ENCODE measurements at places on chromosomes 7 and 10.

GRCh38 chr10:103395754-103396066 is 565 bp downstream of the ATP5MK start:
- no peaks in the 10 kb centered on the region for H3K27me3 ChIP-seq
- no peak for DNase-seq
- peak overlapping the region; percentile 90 for H3K27ac ChIP-seq
- H3K4me1 ChIP-seq, result peaks cover 45% of the 10 kb centered on the region

- no peaks in the 10 kb centered on the region for H3K27me3 ChIP-seq
- no peaks in the 10 kb centered on the region for H3K36me3 ChIP-seq
- no peak for DNase-seq
- no peak overlapping the region for H3K4me3 ChIP-seq
- no peaks in the 10 kb centered on the region for H3K4me1 ChIP-seq
Measured at GRCh38 chr10:123651421-123652047, 14.6 kb upstream of the GPR26 start.

DNA sequence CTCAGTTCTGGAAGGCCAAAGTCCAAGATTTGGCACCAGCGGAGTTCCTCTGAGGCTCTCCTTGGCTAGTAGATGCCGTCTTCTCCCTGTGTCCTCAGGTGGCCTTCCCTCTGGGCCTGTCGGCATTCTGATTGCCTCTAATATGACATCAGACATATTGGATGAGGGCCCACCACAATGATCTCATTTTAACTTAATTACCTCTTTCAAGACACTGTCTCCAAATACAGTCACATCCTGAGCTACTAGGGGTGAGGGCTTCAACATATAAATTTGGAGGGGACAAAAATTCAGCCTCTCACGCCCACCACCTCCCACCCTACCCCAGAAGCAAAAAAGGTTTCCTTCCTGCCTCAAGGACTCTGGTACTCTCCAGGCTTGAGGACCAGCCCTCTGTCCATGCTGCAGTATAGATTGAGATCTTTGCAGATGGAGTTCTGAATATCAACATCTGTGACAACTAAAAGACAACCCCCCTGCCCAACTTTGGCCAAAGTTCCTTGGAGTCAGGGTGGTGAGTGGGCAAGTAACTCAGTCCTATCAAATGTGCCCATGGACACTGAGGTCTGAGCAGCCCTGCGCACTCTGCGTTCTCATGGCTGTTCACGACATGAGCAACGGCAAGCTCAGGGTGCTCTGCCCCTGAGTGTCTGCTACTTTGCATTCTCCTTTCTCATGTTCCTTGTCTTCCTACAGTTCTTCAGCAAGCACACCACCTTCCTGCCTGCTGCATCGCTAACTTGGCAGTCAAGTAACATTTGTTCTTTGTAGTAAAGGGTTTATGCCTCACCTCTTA is 11.5 kb downstream of the TMEM176B start:
- H3K27ac ChIP-seq, result peak overlapping the region; percentile 68
- no peaks in the 10 kb centered on the region for H3K36me3 ChIP-seq
- peak; percentile 79 for DNase-seq
- H3K4me1 ChIP-seq, result peaks cover 17% of the 10 kb centered on the region

DNA sequence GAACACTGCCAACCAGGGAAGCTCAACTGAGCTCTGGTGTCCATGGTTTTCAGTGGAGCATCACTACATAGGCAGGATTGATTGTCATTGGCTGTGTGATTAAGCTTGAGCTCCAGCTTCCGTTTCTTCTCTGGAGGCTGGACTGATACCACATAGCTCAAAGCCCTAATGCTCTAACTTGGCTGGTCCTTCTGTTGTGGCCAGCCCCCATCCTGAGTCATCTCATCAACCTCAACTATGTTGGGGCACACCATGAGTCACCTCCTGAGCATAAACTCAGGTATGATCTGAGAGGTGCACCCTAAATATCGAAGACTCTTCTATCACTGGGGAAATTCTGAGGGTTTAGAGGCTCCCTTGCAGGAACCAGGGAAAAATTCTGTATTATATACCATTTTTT is 114.5 kb upstream of the INHBA start:
- no peak overlapping the region for H3K27ac ChIP-seq
- no peak for DNase-seq
- no peaks in the 10 kb centered on the region for H3K4me1 ChIP-seq
- H3K36me3 ChIP-seq, result no peaks in the 10 kb centered on the region

Data from sigmoid colon (tissue), 7 donors.